NCI-H1092 treated with DMSO at 0.1 percent for 48 hours (cell line): ENCODE measurements at places on chromosomes 6 and 20.
A peak's percentile ranks its signal among the peaks of the same experiment; 100 is the strongest.

DNA sequence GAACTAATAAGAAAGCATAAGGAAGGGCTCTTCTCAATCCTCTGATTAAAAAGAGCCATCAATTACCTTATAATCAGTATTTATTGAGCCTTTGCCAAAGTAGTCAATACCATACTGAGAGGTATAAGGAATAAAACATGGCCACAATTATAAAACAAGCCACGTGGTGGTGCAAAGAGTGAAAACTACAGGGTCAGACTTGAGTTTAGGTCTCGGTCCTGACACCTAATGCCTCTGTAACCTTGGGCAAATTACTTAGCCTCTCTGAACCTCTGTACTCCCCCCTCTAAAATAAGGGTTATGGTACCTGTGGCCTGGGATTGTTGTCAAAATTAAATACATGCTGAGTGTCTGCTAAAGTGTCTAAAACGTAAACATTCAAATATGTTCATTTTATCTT is 11.8 kb downstream of the TRIM10 start:
- DNase-seq = no peak

DNA sequence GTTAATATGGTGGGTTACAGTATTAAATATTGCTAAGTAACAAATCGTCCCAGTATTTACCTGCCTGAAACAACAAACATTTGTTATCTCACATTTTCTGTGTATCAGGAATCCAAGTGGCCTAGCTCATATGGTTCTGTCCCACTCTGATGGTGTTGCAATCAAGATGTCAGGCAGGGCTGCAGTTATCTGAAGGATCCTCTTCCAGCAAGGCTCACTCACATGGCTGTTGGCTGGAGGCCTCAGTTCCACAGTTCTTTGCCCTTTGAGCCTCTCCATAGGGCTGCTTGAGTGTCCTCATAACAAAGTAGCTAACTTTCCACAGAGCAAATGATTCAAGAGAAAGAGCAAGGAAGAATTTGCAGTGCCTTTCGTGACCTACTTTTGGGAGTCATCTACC is 17.7 kb downstream of the RAB22A start:
- DNase-seq = no peak

- DNase-seq = no peak
These were observed 227.9 kb downstream of the PTPRT start for GRCh38 chr20:42961771-42962170.

- DNase-seq = no peak
These were observed 10.6 kb downstream of the PGK2 start for GRCh38 chr6:49776444-49776843.

- no peak for DNase-seq
These were observed 34.3 kb downstream of the GJA10 start for GRCh38 chr6:89928604-89929003.

GRCh38 chr6:98467091-98467490 is 367.3 kb upstream of the POU3F2 start:
- no peak for DNase-seq

DNA sequence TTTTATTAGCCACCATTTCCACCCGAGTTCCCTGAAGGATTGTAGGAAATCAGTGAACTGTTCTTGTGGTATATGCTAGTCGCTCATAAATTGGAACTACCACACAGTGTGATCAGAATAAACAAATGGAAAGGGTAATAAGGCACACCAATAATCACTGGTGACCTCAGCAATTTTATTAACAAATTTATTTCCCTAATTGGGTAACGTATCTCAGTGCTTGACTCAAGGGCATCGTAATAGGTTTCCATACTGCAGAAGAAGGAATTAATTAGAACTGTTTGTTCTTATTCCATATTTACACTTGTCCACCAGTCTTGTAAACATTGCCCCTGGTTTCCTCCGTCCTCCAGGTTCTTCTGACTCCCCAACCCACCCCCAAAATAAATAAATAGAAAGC is 10.0 kb upstream of the UQCC2 start:
- no peak for DNase-seq

- no peak for DNase-seq
These were observed 117.1 kb downstream of the IRF4 start for GRCh38 chr6:508614-509013.

DNA sequence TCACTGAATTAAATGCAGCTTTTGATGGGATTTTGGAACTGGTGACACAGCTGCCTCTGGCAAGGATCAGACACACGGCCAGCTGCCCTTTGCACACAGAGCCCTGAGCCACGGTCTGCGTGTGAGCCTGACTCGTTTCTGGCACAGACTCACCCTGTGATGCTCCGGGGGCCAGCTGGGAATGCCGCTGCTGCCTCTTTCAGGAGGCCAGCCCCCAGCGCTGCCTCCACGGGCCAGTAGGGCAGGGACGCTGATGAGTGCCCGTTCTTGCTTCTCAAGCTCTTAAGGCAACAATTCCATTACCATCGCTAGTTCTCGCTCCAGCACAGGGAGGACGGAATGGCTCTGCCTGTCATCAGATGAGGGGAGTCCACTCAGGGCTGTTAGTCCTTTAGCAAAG is 61.6 kb downstream of the IRF4 start:
- DNase-seq = peak; percentile 33

DNA sequence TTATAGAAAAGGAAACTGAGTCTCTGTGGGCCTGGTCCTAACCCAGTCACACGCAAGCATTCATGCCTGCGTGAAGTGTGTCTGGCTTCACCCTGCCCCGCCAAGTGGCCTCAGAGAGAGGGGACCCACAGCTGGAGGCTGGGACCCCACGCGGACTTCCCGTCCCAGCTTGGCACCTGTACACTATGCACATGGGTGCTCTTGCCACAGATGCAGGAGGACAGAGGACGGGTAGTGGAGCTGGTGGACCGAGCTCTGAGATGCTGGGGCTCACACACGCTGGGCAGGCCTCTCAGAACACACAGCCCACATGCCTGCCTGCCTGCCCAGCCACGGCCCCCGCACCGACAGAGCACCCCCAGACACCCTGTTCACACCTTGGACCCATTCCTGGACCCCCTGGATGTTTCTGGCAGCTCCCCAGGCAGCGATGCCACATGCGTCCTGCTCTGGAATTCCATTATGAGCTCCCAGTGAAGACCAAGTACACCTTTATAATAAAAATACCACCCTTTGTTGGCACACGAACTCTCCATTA is 24.9 kb upstream of the SMOC2 start:
- DNase-seq = no peak

- no peak for DNase-seq
These were observed 13.9 kb downstream of the PTK7 start for GRCh38 chr6:43089874-43090558.

- no peak for DNase-seq
These were observed 37.7 kb upstream of the RNF8 start for GRCh38 chr6:37316071-37316470.

- DNase-seq = no peak
These were observed 152.5 kb downstream of the MTHFD1L start for GRCh38 chr6:151018046-151018445.

DNA sequence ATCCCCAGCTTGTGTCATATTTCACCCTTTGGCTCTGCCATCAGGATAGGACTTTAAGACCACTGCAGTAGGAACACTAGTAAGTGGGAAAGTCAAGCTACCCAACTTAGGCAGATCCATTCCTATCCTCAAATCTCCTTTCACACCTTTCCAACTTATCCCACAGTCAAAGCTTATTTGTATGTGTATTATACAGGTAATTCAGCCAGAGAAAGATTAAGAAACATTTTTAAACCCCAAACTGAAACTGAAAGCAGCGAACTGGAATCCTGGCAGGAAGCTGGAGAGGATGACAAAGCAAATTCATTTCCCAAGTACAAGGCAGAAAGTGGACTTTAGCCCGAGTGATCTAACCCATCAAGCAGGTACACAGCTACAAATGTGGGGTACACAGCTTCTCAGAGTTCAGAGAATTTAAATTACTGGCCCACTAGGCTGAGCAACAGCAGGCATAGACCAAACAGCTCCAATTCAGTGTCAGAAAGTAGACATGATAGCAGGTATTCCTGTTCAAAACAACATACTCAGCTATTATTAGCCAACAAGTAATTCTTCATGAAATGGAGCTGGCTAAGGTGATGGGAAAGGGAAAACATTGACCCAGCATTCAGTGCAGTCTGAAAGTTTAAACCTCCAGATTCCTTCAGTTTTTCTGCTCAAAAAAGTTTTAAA is 39.1 kb downstream of the ILRUN start:
- peak; percentile 68 for DNase-seq

- peak; percentile 71 for DNase-seq
These were observed 48.6 kb downstream of the SLC2A10 start for GRCh38 chr20:46757754-46758678.

DNA sequence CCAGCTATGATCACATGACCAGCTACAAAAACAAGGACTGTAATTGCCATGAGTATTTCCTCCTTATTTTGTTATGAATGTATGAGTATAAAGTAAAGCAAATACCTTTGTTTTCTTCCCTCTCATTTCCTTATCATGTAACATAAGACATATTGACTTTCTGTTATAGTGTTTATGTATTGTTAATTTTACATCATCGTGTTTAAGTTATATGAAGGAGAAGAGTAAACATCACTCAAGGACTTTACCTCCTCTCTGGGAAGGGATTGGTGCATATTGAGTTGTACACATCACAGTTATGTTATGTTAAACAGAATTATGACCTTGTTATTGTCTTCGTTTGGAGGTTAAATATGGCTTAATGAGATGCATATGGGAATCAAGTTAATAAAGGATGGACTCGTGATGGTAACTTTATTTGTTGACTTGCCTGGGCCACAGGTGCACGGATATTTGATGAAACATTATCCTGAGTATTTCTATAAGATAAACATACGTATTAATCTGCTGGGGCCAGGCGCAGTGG is 57.3 kb upstream of the CNKSR3 start:
- no peak for DNase-seq

GRCh38 chr6:147821295-147821897 is 312.9 kb downstream of the SAMD5 start:
- no peak for DNase-seq

- no peak for DNase-seq
These were observed 144.3 kb downstream of the CFAP61 start for GRCh38 chr20:20196610-20197009.

DNA sequence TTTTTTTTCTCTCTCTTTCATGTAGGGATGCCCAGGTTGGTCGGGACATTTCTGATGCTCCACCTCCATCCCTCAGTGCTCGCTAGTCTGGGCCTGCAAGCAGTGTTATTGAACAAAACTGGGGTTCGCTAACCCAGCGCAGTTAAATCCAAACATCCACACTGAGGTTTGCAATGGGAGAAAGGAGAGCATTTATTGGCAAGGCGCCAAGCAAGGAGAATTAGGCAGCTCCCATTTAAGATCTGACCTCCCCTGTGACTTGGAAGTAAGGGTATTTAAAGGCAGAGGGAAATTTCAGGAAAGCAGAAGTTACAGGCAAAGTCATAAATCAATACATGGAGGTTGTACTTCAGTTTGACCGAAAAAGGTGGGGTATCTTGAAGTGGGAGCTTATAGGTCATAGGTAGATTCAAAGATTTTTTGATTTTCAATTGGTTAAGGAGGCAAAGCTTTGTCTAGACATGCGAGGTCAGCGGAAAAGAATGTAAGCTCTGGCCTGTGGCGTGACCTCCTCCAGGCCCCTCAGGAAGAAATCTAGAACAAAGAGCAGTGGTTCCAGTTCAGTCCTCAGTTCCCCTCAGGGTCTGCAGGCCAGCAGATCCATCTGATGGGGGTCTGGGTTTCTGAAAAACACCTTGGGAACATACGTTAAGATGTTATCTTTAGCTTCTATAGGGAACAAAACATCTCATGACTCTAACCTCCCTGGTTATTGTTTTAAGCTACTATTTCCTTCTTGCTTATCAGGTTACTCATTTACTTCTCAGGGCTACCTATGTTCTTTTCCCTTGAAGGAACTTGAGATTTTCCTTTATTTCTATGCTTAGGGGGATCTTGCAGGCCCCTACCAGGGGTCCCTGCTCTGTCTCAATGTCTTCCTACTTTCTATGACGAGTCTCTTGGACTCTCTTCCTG is 66.0 kb upstream of the KIF16B start:
- no peak for DNase-seq

DNA sequence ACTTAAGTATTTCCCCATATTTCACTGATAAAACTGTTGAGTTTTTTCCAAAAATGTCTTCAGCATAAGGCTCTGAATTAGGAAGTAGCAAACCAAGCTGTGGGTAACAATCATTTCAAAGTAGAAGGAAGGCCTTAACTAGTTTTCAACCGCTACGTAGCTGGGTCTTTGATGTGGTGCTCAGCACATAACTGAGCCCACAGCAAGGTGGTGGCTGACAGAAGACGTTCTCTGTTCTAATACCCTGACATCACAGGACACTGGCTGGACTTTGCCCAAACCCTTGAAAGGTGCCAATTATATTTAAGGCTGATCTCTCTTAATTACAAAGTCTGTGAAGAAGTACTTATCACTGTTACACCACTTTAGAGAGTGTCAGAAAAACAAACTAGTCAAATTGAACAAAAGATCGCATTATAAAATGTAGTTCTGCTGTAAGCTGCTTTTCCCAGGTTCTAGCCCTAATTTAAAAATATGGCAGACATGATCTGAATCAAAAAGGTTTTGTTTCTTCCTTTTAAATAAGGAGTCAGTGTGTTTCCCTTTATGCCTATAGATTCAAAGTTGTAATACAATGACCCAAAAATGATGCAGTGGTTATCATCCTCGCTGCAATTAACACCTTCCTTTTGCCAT is 26.7 kb downstream of the MAN1A1 start:
- no peak for DNase-seq

DNA sequence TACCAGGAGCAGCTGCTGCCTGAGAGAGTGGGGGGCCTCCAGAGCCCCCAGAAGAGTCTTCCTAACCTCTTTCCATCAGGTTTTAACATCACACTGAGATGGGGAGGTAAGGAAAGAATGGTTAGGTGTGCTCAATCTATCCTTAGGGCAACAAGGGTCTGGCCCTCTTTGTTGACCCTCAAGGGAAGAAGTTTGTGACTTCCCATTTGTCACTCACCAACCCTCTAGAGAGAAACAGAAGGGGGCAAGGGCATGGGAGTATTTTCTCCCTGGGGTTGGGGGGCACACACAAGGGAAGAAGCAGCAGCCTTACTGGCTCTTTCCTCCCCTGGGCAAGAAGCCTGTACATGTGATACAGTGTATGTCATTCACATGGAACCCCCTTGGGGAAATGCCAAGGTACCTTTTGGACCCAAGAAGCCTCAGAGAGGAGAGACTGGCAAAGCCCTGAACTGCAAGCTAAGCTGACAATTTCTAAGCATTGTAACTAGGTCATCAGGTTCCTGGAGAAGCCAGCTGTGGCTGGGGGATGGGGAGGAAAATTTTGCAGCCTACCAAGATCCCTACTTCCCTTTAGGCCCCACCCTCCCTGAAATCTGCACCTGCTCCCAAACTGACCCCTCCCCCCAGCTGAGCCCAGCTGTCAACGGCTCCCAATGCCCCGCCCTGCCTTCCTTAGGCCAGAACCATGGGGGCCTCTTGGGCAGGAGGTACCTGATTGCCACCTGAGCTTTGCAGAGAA is 14.5 kb downstream of the BCL2L1 start:
- peak; percentile 31 for DNase-seq

GRCh38 chr6:62775427-62776022 is 435.7 kb upstream of the FKBP1C start:
- DNase-seq = no peak

- DNase-seq = no peak
These were observed 32.1 kb upstream of the RAB23 start for GRCh38 chr6:57254055-57254717.
